Caki2 (cell line): ENCODE measurements at places on chromosomes 12 and 14. TPM values are rescaled to one million over a fixed set of nuclear protein-coding genes. Genes with fewer than 3 reads are reported as not detected.

- no peak for DNase-seq
These were observed 17.7 kb downstream of the SMCO2 start for GRCh38 chr12:27464220-27464554.

- no peak for DNase-seq
These were observed 157.6 kb downstream of the AACS start for GRCh38 chr12:125222876-125223275.

DNA sequence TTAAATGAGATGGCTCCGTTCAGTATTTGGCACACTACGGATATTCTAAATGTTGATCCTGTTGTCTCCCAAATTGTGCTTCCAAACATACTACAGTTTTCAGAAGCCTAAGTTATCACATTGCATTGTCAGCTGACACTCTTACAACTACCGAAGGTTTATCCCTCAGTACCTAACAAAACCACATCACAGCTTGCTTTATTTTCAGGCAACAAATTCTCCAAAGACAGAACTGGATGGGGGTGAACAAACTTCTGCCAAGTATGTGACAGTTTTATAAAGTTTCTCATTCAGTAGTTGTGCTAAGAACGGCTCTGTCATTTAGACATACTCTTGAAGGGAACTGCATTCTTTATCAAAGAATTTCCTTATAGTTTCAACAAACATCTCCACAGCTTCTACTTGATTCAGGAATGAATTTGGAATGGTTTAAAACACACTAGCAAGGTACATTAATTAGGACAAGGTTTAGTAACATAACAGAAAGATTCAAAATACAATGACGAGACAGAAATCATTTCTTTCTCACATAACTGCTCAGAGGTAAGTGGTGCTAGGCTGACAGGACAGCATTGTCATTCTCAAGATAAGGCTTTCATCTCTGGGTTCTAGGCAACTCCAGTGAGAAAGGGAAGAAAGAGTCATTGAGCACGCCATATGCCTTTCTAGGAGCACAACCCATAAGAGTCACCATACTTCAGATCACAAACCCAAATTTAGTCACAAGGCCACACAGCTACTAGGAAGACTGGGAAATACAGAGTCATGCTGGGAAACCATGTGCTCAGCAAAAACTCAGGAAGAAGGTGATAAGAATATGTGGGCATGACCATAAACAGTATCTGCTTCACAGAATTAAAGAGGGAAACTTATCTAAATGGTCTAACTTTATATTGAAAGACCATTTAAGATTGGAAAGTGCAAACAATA lies 100.7 kb downstream of the DUSP6 start:
- no peak for DNase-seq

- DNase-seq: no peak
These were observed 11.2 kb downstream of the SPRING1 start for GRCh38 chr12:116726694-116727093.

DNA sequence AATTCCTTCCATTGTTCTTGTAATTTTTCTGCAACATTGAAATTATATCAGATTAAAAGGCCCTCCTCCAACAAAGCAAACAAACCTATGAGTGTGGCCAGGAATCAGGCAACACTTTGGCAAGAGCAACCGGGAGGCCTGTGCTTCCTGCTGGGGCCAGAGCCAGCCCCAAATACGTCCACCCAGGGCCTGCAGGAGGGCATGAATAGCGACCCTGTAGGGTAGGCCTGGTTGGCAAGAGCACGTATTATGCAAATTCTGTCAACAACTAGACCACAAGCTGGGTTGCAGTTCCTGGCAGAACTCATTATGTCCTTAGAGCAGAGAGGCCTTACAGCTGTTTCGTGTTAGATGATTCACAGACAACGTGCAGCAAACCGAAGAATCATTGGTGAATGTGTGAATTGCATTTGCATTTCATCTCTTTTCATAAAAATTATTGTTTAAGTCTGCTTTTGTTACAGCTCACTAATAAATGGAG lies 26.9 kb upstream of the LGALS3 start:
- DNase-seq: peak; percentile 68

GRCh38 chr14:59925797-59926196 lies 5.9 kb downstream of the LRRC9 start:
- DNase-seq: no peak

Gene CLEC9A
- not detected in 2 replicates for total RNA-seq

DNA sequence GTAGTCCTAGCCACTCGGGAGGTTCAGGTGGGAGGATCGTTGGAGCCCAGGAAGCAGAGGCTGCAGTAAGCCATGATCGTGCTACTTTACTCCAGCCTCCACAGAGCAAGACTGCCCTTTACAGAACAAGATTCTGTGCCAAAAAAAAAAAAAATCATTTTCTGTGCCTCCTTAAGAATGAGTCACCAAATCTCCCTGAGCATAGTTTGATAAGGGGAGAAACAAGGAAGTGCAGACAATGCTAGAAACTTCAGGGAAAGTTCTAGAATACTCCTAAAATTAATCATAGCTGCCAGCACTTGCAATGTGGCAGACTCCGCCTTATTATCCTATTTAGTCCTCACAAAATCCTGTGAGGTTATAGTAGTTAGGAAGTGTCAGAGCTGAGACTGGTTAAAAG lies 74.5 kb downstream of the KCNK10 start:
- peak; percentile 5 for DNase-seq

DNA sequence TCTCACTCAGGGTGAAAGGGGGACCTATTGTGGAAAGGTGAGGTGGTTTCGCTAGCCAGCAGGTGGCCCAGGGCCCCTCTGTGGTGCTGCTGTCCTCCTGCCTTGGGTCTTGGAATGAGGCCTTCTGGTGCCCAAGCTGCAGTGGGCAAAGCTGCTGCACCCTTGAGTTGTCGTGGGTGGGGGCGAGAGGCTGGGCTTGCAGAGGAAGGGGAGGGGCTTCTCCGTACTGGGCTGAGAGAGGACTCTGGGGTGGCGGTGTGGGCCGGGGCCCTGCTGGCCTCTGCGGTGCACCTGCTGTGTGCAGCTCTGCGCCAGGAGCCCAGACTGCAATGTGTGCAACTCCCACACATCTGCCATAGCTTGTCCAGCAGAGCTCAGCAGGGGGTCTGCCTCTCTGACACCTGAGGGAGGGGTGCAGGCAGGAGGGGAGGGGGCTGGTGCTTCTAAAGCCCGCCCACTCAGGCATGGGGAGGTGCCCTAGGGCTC lies 145.8 kb downstream of the KIF26A start:
- no peak for DNase-seq

- no peak for DNase-seq
These were observed 15.2 kb upstream of the MYL2 start for GRCh38 chr12:110935588-110935987.

GRCh38 chr14:101791919-101792572 lies 30.5 kb downstream of the PPP2R5C start:
- no peak for DNase-seq

GRCh38 chr12:84910549-84911241 lies 1.9 kb downstream of the SLC6A15 start:
- no peak for DNase-seq

DNA sequence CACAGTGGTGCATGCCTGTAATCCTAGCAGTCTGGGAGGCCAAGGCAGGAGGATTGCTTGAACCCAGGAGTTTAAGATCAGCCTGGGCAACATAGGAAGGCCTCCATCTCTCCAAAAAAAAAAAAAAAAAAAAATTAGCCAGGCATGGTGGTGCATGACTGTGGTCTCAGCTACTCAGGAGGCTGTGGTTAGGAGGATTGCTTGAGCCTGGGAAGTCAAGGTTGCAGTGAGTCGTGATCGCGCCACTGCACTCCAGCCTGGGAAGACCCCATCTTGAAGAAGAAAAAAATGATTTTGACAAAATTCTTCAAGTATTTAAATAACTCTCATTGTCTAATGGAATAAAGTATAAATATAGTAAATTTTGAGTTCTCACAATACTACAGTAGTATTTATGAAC lies 219.2 kb upstream of the SSTR1 start:
- DNase-seq: no peak

GRCh38 chr12:16626991-16627390 lies 21.0 kb upstream of the LMO3 start:
- DNase-seq: no peak

- no peak for DNase-seq
These were observed 58.8 kb upstream of the FLRT2 start for GRCh38 chr14:85471156-85471555.

DNA sequence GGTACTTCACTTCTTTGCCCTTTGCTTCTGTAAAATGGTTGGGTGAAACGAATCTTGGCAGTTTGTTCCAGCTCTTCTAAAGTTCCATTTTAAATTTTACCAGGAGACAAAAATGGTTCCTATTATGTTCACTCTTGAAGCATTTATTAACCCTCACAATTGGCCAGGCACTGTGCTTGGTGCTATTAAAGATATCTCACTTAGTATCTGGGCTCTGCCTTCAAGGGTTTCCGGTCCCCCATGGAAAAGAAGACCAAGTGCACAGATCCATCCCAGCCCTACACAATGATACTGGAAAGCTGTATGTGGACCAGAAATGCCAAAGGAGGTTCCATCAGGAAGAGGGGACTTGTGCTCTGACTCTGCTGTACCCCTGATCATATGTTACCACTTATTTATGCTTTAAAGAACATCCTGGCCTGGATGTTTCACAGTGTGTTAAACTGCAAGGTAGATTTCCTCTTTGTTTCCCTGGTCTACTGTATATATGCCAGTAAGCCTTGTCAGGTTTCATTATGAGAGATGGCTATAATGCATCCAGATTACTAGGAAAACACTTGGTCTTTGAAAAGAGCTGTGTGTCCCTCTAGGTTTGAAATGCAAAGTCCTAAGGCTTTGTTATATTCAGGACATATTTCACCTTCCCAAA lies 154.8 kb downstream of the PRKCH start:
- no peak for DNase-seq

GRCh38 chr12:38508246-38508645 lies 191.7 kb downstream of the ALG10B start:
- DNase-seq: peak; percentile 45

GRCh38 chr12:45623940-45624339 lies 105.6 kb upstream of the ARID2 start:
- no peak for DNase-seq

Gene LMNTD1
- total RNA-seq: 3.4 TPM in 1 of 2 replicates, not detected in the other

DNA sequence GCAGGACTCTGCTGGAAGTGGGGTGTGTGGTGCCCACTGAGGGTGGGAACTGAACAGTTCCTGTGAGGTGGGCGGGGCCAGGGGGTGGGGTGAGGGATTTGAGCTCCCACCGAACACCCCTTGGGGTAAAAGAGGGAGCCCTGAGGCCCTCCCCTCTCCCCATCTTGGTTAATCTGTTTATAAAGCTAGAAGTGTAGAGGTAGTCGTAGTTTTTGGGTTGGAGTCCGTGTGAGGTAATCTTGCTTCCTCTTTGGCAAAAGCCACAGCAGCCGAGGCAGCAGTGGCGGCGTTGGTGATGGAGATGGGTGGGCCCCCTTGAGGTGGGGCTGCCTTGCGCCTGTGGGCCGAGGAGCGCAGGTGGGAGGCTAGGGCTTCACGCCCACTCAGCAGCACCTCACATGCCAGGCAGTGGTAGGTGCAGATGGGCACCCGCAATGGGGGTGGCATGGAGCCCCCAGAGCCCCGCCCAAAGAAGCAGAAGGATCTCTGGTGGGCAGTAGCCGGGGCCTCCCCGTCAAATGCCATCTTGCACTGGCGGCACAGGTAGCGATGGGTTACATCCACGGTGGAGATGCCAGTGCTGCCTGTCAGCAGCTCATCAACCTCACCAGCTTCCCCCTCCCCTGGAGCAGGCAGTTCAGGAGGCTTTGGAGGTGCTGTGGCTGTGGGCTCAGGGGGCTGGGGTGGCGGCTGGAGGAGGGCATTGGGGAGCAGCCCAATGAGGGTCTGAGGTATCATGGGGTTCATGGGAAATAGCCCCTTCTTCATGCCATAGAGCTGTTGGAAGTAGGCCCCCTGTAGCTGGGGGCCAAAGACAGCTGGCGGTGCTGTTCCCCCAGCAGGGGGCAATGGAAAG lies 29.6 kb downstream of the ZFHX2 start:
- no peak for DNase-seq

- DNase-seq: no peak
These were observed 216.0 kb downstream of the AKAP6 start for GRCh38 chr14:32545095-32545494.

- no peak for DNase-seq
These were observed 796.5 kb downstream of the GALC start for GRCh38 chr14:87196436-87196835.

DNA sequence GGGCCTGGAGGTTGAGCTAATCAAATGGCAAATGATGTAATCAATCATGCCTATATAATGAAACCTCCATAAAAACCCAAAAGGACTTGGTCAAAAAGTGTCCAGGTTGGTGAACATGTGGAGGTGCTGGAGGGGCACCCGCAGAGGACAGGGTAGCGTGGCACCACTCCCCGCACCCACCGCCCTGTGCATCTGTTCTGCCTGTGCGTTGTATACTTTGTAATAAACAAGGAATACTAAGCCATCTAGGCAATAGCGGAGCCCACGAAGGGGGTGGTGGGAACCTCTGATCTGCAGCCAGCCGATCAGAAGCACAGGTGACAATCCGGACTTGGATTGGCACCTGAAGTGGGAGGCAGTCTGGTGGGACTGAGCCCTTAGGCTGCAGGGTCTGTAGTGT lies 75.8 kb upstream of the GPR68 start:
- DNase-seq: no peak

- DNase-seq: peak; percentile 85
These were observed 21.4 kb upstream of the ANKRD9 start for GRCh38 chr14:102530828-102531478.

Gene DACT1
- total RNA-seq: 0.20 TPM in 1 of 2 replicates, not detected in the other
